ENCODE measurements at places on chromosomes 5 and 9.
A peak's percentile ranks its signal among the peaks of the same experiment; 100 is the strongest.

DNA sequence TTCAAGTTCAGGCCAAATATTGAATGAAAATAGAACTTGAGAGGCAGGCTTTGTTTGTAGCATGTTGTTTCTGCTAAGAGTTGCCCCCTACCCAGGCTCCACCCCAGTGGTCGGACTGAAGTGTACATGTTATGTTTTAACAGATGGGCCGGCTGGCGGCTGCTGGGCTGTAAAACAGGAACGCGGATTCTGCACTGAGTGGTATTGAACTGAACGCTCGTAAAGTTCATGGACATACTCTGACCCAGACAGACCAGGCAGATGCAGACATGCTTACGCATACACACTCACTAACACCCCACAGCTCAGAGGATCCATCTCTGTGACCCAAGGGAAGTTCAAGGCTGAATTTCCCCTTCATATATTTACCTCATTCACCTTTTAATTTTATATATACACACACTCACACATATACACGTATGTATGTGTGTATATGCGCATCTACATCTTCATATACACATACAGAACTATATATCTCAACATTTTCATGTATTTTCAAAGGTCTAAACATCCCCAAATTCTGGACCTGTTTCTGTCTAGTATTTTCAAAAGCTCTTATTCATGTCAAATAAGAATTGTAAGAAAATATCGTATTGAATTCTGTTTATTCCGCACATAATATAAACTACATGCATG lies 1.4 kb downstream of the MARCHF3 start:
- peak overlapping the region; percentile 70 for H3K27ac ChIP-seq
- peaks cover 21% of the 10 kb centered on the region for H3K27me3 ChIP-seq
- H3K4me3 ChIP-seq = peak overlapping the region; percentile 90
- H3K36me3 ChIP-seq = no peaks in the 10 kb centered on the region

- DNase-seq = no peak
- H3K4me3 ChIP-seq = no peak overlapping the region
- no peaks in the 10 kb centered on the region for H3K27me3 ChIP-seq
- peaks cover 3% of the 10 kb centered on the region for H3K36me3 ChIP-seq
Observed at GRCh38 chr5:61504143-61504770, 172.2 kb downstream of the ZSWIM6 start.

- no peak overlapping the region for H3K4me3 ChIP-seq
- no peaks in the 10 kb centered on the region for H3K4me1 ChIP-seq
Observed at GRCh38 chr9:28841775-28842174, 1268.5 kb upstream of the C9orf72 start.

DNA sequence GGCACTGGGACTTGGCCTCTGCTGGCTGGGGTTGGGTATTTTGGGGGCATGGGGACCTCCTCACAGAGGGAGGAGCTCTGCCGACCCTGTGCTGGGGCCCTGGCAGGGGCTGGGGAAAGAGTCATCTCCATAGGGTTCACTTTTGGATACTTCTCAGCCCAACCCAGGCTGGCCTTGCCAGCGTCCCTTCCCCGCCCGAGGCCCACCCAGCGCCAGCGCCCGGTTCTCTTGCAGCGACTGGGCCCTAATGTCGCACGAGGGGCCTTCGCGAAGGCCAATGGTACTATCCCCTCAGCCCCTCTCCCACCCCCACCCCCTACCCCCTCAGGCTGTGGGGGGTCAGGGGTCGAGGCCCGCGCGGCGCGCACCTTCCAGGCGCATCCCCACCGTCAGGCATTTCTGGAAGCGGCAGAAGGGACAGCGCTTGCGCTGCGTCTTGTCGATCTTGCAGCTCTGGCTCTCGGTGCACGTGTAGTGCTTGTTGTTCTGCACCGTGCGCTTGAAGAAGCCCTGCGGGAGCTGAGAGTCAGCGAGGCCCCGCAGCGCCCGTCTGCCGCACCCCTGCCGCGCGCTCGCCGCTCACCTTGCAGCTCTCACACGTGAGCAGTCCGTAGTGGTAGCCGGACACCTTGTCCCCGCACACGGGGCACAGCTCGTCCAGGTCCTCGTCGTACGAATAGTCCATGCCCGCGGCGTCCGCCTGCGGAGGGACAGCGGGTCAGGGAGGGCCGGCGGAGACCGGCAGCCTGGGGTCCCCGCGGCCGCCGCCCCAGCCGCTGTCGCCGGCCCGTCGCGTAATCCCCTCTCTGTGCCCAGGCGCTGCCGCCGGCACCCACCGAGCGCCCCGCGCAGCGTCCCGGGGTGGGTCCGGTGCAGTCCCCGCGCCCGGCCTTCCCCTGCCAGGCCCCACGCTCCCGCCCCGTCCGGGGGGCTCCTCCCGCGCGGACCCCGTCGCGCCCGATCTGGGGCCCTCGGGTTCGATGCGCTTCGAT lies 4.2 kb downstream of the NR5A1 start:
- H3K4me3 ChIP-seq = no peak overlapping the region
- H3K4me1 ChIP-seq = peaks cover 3% of the 10 kb centered on the region
- no peak for DNase-seq
- no peaks in the 10 kb centered on the region for H3K36me3 ChIP-seq
- no peak overlapping the region for H3K27ac ChIP-seq

- H3K27ac ChIP-seq = no peak overlapping the region
- DNase-seq = no peak
- H3K36me3 ChIP-seq = no peaks in the 10 kb centered on the region
- peaks cover 5% of the 10 kb centered on the region for H3K27me3 ChIP-seq
Observed at GRCh38 chr9:91025856-91026255, 224.2 kb downstream of the SYK start.

- no peak overlapping the region for H3K4me3 ChIP-seq
- no peak for DNase-seq
- H3K36me3 ChIP-seq = no peaks in the 10 kb centered on the region
- no peak overlapping the region for H3K27ac ChIP-seq
- H3K4me1 ChIP-seq = peaks cover 1% of the 10 kb centered on the region
- H3K27me3 ChIP-seq = no peaks in the 10 kb centered on the region
Observed at GRCh38 chr5:86807046-86808031, 189.6 kb downstream of the COX7C start.

DNA sequence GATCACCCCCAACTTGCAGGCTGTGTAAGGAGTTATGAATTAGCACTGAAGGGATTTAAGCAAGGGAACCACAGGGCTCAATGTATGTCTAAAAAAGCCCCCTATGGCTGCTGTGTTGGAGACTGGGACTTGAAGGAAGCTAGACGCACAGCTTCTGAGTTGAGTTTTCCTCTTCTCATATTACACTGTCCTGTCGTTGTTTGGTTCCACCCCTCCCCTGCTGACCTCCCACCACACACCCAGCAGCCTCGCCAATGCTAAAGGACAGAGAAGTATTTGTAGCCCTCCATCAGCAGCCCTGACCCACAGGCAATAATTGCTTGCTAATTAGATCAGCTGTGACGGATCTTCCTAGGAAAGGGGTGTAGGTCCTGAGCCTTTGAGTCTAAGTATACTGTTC lies 15.1 kb upstream of the CARTPT start:
- peaks cover 63% of the 10 kb centered on the region for H3K27me3 ChIP-seq
- H3K27ac ChIP-seq = no peak overlapping the region
- H3K36me3 ChIP-seq = no peaks in the 10 kb centered on the region
- H3K4me3 ChIP-seq = no peak overlapping the region

DNA sequence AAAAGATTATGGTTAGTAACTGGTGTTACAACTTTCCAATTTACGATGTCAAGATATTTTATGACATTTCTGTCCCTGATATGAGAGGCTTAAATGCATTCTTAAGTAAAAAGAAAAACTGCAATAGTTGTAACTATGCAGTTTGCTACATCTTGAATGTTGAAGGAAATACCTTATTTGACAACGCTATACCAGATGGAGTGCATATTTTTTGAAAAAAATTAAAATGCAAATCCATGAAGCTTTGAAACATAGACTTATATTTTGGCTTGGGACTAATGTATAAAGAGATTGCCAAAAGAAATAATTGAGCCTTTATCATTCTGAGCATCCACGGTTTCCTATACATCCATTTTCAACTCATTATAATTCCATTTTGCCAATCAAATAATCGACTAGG lies 579.4 kb downstream of the TAF11L14 start:
- no peak for DNase-seq
- no peaks in the 10 kb centered on the region for H3K4me1 ChIP-seq
- no peaks in the 10 kb centered on the region for H3K27me3 ChIP-seq
- no peak overlapping the region for H3K4me3 ChIP-seq
- no peaks in the 10 kb centered on the region for H3K36me3 ChIP-seq

- no peak overlapping the region for H3K4me3 ChIP-seq
- H3K36me3 ChIP-seq = peaks cover 2% of the 10 kb centered on the region
- DNase-seq = no peak
- H3K4me1 ChIP-seq = peaks cover 9% of the 10 kb centered on the region
- no peak overlapping the region for H3K27ac ChIP-seq
Observed at GRCh38 chr9:35452481-35452880, 37.4 kb upstream of the RUSC2 start.

GRCh38 chr5:134530301-134531077 lies 5.0 kb downstream of the JADE2 start:
- peak overlapping the region; percentile 49 for H3K27ac ChIP-seq
- DNase-seq = no peak

DNA sequence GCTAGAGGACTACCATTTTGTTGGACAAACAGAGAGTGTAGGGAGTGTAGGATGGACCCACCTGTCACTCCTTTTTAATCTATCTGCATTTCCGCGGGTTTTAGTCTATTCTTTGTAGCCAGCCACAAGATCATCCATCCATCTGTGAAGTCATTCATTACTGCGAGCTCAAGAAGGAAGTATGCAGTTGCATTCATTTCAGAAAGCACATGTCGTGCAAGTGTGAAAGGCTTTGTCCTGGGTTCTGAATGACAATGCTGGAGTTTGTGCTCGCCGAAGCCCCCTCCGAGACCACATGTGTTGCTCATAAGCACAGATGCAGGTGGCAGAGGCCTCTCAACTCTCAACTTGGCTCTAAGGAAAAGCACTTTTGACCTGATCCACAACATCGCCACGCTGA lies 70.3 kb upstream of the BASP1 start:
- H3K27ac ChIP-seq = no peak overlapping the region
- peaks cover 8% of the 10 kb centered on the region for H3K27me3 ChIP-seq
- peaks cover 6% of the 10 kb centered on the region for H3K4me1 ChIP-seq
- no peak for DNase-seq
- no peak overlapping the region for H3K4me3 ChIP-seq

DNA sequence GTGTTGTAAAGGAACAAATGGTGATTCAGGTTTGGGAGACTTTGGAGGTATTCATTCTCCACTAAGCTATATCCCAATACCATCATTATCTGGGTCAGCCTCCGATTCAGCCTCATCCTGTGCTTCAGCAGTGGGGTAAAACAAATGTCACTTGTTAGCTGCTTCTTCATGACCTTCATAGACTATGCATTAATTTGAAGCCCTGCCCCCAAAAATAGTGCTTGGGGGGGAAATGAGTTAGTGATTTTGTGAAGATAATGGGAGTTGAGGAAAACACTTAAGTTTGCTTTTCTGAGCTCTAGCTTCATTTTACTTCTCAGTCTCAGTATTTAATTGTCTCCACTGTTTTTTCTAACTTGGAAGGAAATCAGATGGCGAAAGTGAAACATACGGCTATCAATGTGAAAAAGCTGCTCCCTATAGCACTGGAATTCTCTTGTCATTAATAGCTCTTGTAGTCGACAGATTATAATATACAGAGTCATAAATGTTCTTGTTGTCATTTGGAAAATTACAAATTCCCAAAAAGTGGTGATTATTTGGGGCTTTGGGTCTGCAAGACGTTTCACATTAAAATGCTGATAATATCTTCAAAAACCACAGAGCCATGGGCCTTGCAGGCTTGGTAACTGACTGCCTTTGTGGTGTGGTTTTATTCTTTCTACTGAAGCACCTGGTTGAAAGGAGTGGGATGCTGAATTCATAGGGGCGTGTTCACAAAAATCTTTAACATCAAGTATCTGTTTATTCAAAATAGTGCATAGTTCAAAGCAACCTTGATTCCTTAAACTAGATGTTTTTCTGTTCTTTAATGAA lies 40.0 kb downstream of the PIK3R1 start:
- peaks cover 33% of the 10 kb centered on the region for H3K4me1 ChIP-seq
- H3K36me3 ChIP-seq = no peaks in the 10 kb centered on the region
- no peak overlapping the region for H3K27ac ChIP-seq
- no peak for DNase-seq
- H3K4me3 ChIP-seq = no peak overlapping the region

- DNase-seq = no peak
- no peaks in the 10 kb centered on the region for H3K27me3 ChIP-seq
- peaks cover 4% of the 10 kb centered on the region for H3K36me3 ChIP-seq
- no peak overlapping the region for H3K4me3 ChIP-seq
Observed at GRCh38 chr5:65742565-65743231, 20.7 kb downstream of the NLN start.

GRCh38 chr5:150409638-150410523 lies 2.8 kb downstream of the CD74 start:
- no peaks in the 10 kb centered on the region for H3K27me3 ChIP-seq
- peak; percentile 59 for DNase-seq
- peak overlapping the region; percentile 91 for H3K27ac ChIP-seq
- H3K4me1 ChIP-seq = peaks cover 21% of the 10 kb centered on the region
- H3K36me3 ChIP-seq = no peaks in the 10 kb centered on the region
- H3K4me3 ChIP-seq = peak overlapping the region; percentile 57

- H3K27ac ChIP-seq = no peak overlapping the region
- H3K36me3 ChIP-seq = no peaks in the 10 kb centered on the region
- H3K27me3 ChIP-seq = peaks cover 5% of the 10 kb centered on the region
- H3K4me1 ChIP-seq = peaks cover 2% of the 10 kb centered on the region
Observed at GRCh38 chr9:88322906-88323566, 65.2 kb upstream of the SPIN1 start.

DNA sequence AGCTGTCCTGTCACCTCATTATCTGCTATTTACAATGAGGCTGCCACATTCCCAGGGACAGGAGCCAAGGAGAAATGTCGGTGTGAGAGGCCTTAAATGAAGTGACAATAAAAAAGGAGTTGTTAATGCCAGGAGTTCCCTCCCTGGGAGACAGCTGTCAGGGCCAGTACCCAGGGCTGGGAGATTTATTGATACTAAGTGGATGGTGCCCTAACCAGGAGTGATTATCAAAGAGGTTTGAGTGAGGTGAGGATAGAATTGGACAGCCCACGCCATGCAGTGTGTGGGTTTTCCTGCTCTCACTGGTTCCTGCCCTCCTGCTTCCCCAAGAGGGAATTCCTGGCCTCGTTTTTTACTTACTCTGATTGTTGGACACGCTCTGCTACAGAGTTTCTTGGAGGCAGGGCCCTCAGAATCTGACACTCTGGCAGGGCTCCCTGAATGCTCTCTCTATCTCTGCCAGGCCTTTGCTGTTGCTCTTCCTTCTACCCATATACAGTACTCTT lies 150.8 kb downstream of the GRIA1 start:
- DNase-seq = no peak
- no peak overlapping the region for H3K4me3 ChIP-seq
- H3K36me3 ChIP-seq = no peaks in the 10 kb centered on the region
- H3K4me1 ChIP-seq = peaks cover 5% of the 10 kb centered on the region
- H3K27ac ChIP-seq = no peak overlapping the region

DNA sequence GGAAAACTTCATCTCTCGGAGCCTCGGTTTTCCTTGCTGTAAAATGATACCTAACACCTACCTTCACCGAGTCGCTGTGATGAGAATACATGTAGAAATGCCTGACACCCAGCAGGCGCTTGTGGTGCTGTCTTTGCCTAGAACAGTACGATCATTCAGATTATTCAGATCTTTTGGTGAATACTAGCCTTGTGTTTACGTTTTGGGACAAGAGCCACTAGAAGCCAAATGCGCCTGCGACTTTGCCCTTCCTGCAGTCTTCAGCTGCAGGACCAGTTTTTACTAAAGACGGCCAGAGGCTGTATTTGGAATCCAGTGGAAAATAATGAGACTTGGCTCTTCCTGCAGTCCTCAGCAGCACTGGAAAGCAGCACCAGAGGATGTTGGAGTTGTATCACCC lies 189.6 kb downstream of the TRIO start:
- H3K36me3 ChIP-seq = peaks cover 14% of the 10 kb centered on the region
- H3K27ac ChIP-seq = no peak overlapping the region
- DNase-seq = no peak

- no peak overlapping the region for H3K4me3 ChIP-seq
- no peak overlapping the region for H3K27ac ChIP-seq
- H3K27me3 ChIP-seq = no peaks in the 10 kb centered on the region
- peaks cover 7% of the 10 kb centered on the region for H3K4me1 ChIP-seq
- H3K36me3 ChIP-seq = no peaks in the 10 kb centered on the region
Observed at GRCh38 chr5:86689103-86689729, 71.5 kb downstream of the COX7C start.
